Activated T-helper 17 cell treated with anti-CD3 and anti-CD28 coated beads, Interleukin-2, amount 50 U/mL, for 72 hours (primary cell): ENCODE measurements at places on chromosomes 13 and 19.

DNA sequence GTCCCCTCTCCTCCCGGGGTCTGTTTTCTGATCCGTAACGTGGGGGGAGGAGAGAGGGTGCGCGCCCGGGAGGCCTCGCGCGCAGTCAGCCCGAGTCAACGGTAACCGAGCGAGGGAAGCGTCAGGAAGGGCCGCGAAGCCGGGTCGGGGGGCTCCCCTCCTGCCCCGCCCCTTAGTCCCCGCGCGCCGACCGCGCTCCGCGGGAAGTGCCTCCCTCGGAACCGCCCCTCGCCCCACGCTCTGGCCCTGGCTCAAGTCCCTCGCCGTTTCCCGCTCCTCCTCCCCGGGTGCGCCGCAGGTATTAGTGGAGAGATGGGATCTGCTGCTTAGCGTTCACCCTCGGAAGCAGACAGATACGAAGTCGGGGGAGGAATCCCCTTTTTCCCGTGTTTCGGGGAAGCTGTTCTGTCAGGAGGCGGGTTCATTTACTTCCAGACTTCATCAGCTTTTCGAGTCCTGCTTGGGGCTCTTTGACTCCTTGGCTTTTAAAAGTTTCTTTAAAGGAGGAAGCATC, 770 bp downstream of the HNRNPM start:
- peak; percentile 9 for ATAC-seq

DNA sequence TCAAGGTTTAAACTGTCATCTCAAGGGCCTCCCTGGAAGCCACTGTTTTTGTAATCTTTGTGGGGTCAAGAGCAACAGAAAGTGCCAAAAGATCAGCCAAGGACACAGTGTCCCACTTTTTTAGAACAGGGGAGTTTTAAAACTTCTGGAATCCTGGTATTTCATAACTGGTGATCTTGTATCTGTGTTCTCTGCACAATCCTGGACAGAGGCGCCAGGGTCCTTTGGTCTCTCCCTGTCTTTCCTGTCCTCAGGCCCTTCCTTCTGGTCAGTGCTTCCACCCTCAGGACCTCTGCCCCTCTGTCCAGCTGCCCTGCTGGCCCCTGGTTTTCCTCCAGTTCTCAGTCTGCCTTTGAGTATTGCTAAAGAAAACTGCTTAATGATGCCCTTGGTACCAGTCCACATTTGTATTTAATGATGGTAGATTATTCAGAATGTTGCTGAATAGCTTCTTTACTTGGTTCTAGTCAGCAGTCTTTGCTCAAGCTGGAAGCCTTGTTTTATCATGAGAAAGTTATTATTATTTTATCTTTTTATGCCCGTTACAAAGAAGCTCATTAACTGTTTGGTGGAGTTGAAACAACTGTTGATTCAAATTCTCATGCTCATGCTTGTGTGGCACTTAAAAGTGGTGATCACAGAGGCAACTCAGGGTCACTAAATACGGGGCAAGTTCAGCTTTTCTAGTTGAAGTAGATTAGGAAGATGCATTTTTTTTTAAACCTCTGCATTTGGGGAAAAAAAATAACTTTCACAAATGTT, 47.5 kb downstream of the WASF3 start:
- no peak for ATAC-seq

DNA sequence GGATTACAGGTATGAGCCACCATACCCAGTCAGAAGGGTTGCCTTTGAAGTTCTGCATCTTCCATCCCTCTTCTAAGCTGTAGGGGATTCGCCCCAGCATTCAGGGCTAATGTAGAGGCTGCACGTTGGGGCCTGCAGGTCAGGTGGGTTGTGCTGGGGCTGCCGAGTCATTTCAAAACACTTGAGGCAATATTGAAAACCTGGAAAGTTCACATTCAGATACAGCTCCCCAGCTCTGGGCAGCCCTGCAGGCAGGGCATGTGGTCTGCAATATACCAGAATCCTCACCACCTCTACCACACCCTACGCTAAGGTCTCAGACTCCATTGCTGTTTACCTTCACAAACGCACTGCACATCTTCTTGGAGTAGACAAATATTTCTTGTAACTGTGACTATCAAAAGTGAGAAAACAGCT, 24.6 kb downstream of the CCNE1 start:
- peak; percentile 87 for ATAC-seq

DNA sequence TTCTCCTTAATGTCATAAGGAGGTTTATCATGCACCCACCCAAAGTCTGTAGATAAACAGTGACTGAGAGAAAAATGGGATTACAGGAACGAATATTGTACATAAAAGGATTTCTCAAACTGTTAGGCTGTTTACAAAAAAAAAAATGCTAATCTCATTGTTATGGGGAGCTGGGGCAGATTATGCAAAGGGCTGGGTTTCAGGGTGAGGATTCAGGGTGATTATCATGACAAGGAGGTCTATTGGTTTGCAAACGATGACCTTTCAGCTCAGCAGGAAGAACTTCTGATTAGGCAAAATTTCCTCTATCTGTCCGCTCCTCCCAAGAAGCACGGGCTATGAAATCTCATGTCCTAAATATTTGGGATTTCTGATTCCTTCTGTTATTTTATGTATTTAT, 41.4 kb downstream of the NLRP12 start:
- ATAC-seq = no peak

DNA sequence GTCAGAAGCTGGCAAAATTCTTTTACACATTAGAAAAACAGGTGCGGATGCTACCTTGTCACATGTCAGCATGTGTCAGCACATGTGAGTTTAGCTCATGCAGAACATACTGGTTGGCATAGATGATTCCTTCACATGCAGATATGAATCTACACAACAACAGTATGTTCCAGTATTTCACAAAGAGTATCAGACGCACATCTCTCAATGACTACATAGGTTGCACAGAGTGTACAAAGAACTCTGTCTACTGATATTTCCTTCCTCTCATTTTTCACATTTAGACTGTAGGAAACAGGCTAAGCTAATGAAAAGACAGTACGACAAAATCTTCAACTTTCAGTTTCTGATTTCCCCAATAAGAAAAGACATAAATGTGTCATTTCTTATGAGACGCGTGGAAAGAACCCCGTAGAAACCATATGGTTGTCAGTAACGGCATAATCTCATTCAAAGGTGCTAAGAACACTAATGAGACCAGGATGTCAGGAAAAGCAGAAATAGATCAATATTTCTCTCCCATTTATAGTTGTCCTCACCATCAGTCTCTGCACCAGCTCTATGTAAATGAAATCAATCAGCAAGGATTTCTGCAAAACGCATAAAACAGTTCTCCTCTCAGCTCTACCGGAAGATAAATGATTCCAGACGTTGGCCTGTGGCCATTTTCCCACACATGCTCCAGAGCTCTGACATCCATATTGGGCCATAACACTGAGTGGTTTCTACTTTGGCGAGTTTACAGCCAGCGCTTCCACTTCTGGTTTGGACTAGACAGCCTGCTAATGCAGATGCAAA, 81.2 kb downstream of the STARD13 start:
- peak; percentile 44 for ATAC-seq
